ENCODE measurements at places on chromosomes 7 and 10.

DNA sequence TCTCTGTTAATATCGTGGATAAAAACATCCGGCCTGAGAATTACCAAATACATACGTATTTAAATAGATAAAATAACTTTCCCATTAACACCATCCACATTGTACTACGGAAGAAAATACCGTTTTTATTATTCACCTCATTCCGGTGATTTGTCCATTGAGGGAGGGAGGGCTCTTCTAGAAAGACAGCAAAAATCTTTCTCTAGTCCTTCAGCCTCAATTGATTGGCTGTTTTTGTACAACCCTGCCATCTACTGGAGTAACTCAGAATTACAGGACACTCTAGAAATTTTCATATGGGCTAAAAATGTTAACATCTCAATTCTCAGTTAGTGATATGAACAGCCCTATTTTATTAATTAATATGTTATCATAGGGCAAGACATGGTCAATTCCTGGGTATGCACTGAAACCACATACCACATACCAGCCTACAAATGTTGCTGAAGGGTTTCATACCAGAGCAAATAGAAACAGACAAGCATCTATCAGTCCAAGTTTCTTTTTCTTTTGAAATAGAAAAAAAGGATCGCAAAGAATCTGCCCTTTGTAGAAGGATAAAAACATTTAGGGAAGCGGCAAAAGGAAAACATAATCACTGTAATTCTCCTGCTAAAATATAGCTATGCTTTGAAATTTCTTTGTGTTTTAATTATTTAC, 55.8 kb upstream of the CDCA7L start:
- DNase-seq: peak; percentile 63

GRCh38 chr7:74101061-74101681, 17.6 kb downstream of the LIMK1 start:
- peak; percentile 58 for DNase-seq

DNA sequence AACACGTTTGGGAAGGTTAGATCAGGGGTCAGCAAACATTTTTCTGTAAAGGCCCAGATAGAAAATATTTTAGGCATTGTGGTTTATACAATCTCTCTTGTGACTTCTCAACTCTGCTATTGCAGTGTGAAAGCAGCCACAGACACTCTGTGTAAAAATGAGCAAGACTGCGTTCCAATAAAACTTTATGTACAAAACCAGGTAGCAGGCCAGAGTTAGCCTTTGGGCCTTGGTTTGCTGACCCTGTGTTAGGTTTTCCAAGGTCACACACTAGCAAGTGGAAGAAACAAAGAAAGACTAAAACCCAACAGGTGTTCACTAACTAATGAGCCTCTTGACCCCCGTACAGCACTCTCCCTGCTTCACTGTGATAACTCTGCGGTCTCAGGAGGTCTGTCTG, 14.9 kb upstream of the PAXIP1 start:
- no peak for DNase-seq

GRCh38 chr7:149764481-149765398, 8.6 kb downstream of the ZNF467 start:
- DNase-seq: no peak

DNA sequence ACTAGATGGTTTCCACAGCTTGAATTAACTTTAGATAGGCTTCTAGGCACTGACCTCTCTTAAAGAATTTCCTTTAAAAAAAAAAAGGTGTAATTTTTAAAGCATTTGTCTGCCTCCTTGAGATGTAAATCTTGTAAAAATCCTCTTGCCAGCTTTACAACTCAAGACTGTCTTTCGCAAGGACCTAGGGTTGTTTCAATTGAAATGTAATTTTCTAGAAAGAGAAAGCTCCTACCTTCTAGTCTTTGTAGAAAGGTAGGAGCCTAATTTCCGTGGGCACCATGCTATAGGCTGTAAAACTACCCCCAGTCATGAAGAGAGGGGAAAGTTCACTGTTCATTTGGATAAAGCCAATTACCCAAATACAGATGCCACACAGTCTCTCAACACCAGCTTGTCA, 228.8 kb upstream of the TMEM229A start:
- DNase-seq: no peak

DNA sequence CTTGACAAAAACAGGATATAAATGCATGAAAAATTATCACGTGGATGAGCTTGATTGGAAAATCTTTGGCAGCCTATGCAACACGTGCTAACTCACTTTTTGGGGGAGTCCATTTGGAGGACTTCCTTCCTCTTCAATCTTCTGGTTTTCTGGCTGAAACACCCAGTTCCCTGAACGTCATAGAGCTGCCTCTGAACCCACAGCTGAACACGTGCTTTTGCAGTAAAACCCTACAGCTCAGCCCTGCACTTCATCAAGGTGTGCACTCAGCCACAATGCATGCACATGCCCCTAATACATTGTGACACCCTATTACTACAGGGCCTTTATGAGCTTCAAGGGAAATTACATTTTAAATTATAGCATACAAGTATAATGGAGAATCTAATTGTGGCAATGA, 808.7 kb upstream of the AUTS2 start:
- DNase-seq: no peak

DNA sequence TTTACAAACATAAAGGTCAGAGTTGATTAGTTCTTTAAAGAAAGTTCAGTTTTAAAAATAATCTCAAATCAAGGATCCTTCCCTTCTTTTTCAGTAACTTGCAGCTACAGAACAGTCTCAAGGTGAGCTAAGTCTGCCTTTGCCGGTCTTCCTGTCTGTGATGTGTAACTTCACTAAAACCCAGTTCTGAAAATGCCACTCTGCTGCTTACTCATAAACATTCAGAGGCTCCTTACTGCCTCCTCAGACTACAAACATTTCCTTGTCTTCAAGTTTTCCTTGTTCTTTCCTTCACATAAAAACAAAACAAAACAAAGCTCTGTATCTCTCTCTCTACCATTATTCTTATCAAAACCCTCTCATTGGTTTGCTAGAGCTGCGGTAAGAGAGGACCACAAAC, 128.7 kb downstream of the ETV1 start:
- no peak for DNase-seq

- no peak for DNase-seq
Observed at GRCh38 chr10:91665842-91666241, 33.0 kb upstream of the PPP1R3C start.

DNA sequence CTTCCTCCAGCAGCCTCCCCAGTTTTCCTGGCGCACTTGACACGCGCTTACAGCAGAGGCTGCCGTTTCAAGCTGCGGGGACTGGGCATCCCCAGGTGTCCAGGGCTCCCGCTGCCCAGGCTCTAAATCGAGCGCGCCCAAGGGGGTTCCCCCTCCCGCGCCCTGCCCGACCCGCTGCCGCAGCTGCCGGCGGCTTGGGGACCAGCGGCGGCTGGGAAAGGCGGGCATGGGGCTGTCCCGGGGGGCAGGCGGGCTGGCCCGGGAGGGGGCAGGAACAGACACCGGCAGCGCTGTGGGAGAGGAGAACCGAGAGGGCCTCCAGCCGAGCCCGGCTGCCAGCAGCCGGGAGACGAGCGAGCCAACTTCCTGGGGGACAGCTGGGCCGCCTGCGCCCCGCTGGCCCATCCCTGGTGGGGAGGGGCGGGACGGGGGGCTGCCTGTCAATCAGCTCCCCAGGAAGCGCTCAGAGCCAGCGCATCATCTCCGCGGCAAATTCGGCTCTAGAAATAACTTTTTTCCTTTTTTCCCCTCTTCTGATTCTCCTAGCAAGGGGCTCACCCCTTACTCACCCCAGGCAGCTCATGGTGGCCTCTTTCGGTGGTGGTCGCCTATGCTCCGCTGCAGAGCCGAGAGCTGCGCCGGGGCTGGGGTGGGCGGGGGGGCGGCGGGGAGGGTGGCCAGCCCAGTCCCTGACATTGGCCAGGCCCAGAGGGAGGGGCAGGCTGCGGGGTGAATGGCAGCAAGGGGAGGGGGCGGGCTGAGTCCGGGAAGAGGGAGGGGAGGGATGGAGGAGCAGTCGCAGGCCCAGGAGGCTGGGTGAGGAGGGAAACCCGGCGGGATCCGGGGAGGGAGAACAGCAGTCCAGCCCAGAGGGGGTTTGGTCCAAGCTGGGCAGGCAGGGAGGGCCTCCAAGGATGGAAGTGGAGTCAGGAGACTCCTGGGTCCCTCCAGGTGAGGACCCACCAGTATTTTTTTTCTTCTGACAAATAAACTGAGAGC, 14.7 kb downstream of the GRID2IP start:
- DNase-seq: no peak

- DNase-seq: no peak
Observed at GRCh38 chr7:25391295-25391861, 163.1 kb upstream of the NPVF start.

DNA sequence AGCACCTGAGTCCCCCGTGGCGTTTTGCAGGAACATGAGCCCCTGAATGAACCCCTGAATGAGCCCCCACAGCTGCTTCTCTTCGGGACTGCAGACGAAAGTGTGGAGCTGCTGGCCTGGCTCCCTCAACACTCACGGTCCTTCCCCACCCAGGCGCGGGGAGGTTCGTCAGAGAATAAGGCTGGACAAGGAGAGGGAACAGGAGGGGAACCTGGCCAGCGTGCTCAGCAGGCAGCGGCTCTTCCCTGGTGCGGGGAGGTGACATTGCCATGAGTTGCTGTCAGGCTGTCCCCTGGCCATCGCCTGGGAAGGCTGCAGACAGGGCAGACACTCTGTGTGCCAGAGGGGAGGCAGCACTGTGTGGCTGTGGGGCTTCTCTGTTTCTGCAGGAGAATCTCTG, 80.9 kb upstream of the SHH start:
- DNase-seq: no peak

- DNase-seq: no peak
Observed at GRCh38 chr10:123556049-123556448, 110.1 kb upstream of the GPR26 start.

GRCh38 chr7:38907766-38908165, 1.2 kb downstream of the VPS41 start:
- DNase-seq: no peak

DNA sequence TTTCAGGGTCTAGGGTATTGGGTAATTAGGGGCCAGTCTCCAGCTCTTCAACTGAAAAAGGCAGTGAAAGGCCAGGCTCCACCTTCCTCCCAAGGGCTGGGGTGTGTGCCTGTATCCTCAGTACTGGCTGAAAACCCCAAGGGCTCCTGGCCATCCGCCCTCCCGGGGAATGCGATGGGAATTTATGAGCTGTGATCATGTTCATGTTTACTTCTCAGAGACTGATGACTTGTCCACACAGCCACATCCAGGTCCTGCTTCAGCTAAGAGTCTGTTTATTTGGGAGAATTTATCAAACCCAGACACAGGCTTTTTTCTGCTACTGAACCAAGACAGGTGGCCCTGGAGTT, 91.7 kb downstream of the CCDC3 start:
- DNase-seq: no peak

DNA sequence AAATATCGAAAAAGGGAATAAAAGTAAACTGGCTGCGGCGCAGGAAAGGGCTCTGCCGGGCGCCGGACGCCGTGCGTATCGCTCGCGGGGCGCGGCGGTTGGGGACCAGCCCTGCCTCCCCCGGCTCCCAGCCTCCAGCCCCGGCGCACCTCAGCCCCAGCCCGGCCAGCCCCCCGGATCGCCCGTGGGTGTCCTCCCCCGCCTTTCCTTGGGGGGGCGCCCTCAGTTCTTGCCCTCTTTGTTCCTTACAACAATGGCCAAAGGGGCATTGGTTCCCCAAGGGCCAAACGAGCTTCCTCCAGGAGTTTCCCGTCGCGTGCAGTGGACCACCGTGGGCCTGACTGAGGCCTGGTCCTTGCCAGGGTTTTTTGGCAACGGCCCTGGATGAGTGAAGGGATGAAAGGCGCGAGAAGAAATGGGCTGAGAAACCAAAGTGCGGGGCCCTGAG, 1.2 kb downstream of the MACROH2A2 start:
- no peak for DNase-seq

- DNase-seq: no peak
Observed at GRCh38 chr10:43824934-43825333, 176.3 kb upstream of the ZNF32 start.

DNA sequence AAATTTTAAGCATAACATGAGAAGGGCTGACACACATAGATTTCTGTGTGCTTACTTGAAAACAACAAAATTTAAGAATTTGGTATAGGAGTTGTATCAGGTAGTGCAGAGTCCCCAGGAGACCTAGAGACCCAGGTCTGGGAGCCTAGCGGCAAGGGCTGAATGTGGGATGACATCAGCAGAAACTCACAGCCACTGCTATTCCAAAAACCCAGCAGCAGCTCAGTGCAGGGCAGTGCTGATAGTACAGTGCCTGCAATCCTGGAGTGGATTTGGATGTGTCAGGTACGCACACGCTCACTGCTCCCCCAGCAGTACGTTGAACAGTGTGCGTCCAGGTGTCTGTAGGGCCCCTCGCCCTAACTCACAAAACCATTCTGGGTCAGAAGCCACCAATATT, 87.1 kb downstream of the EGFR start:
- DNase-seq: no peak

DNA sequence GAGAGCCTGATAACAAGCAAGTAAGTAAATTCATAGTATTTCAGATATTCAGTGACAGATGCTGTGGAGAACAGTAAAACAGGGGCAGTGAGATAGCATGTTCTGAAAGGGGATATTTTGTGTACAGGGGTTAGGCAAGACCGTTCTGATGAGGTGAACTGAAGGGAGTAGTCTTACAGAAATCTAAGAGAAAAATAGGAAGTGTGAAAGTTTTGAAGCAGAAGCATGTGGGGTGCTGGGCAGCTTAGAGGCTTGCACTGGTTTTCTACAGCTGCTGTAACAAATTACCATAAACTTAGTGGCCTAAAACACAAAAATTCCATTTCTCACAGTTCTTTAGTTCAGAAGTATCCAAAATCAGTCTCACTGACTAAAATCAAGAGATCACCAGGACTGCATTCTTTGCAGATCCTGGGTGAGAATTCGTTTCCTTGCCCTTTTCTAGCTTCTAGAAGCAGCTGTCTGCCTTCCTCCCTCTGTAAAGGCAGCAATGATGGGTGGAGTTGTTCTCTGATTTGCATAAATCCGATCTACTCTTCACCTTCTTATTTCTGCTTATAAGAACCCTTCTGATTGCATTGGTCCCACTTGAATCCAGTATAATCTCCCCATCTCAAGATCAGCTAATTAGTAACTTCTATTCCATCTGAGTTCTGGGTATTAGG, 7.5 kb upstream of the KLF14 start:
- DNase-seq: peak; percentile 19

- no peak for DNase-seq
Observed at GRCh38 chr7:15403315-15403714, 158.5 kb downstream of the AGMO start.

GRCh38 chr10:131880016-131880590, 20.7 kb upstream of the PPP2R2D start:
- no peak for DNase-seq

DNA sequence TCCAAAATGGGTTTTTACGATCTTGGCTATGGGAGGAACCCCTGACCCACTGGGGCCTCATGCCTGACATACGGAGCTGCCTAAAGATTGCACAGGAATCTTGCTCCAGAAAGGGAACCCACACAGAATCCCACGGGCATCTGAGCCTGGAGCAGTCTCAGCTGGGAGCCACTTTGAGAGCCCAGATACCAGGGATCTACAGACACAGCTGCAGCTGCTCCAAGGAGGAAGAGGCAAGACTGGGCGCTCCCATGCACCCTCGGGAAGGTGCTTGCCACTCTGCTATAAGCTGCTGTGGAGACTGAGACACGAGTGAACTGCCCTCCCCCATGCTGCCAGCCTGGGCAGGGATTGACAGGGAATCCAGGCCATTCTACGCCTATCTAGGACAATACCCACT, 202.5 kb downstream of the REEP3 start:
- no peak for DNase-seq

All from CD4-positive, alpha-beta T cell treated with Interleukin-4 for 1 hour (primary cell).